ENCODE measurements at places on chromosomes 11 and 22. TPM values are rescaled to one million over a fixed set of nuclear protein-coding genes. Genes with fewer than 3 reads are reported as not detected.

- DNase-seq = no peak
Measured at GRCh38 chr11:122661182-122661945, 5.8 kb downstream of the UBASH3B start.

- no peak for DNase-seq
Measured at GRCh38 chr11:75345455-75346160, 5.9 kb downstream of the ARRB1 start.

- no peak for DNase-seq
Measured at GRCh38 chr22:49398115-49398514, 429.6 kb downstream of the BRD1 start.

The SPON1 gene
- 13.7 TPM for total RNA-seq

- no peak for DNase-seq
Measured at GRCh38 chr11:70871881-70872280, 380.5 kb downstream of the SHANK2 start.

The SLC1A2 gene
- total RNA-seq = 0.44 TPM

The MUC5AC gene
- 0.02 TPM for total RNA-seq

The IFITM10 gene
- total RNA-seq = 1.2 TPM

- no peak for DNase-seq
Measured at GRCh38 chr11:123069908-123070821, 8.2 kb upstream of the HSPA8 start.

- no peak for DNase-seq
Measured at GRCh38 chr22:22928666-22929380, 41.2 kb downstream of the IGLL5 start.

DNA sequence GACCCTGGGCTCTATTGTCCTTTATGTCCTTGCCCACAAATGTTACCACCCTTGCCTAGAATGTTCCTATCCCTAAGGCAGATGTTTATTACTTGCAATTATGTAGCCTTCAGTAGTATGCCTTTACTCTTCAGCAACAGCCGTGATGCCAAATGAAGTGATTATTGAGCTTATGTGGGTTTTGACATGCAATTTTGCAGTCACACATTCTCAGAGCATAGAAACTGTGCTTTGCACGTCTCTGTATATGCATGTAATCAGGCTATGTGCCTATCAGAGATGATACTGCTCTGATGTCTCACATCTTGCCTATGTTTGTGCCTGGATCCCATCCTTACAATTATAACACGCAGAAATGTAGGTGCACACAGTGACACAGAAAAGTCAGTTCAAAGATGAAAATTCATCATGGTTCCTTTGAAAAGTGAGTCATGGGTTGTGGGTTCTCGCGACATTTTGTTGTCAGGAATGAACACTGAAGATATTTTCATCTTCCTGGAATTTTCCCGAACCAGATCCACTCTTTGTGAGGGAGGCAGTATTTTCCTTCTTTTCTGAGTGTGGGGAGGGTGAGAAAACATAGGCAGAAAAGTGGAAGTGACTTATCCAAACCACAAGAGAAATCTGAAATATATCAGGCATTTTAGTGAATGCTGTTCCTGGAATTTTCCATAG lies 81.1 kb downstream of the BMAL1 start:
- no peak for DNase-seq

The GALNT18 gene
- 2.1 TPM for total RNA-seq

DNA sequence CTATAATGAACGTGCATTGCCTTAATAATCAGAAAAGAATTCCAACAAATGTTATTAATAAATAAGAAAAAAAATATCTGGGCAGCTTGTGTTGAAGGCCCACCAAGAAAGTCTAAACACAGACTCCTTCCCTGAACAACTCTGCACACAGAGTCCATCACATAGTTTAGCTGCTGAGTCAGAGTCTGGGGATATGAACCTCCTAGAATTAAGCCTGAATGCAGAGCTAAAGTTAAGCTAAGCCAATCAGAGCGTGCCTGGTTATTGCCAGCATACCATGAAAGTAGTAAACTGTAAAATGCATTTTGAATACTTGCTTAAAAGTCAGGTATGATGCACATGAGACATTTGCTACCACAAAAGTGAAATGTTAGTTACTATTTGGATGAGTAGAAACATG lies 25.6 kb upstream of the TENM4 start:
- DNase-seq = no peak

DNA sequence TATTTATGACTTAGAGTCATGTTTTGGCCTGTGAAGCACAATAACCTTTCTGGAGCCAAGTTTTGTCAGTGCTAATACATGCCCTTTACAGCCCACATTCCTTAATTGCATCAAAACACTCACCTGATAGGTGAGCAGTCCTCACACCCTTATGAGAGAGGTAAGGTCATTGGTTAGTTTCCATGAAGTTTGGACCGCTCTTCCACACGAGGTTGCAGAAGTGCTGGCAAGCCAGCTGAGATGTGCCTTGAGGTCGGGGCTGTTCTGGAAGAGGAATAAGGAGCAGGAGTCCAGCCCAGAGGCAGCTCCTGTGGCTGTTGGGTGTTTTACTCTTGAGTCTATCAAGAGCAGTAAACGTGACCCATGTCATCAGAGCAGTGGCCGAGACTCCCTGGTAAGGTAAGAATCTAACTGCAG lies 76.3 kb downstream of the CYB5R2 start:
- DNase-seq = no peak

GRCh38 chr11:65152122-65152521 lies 17.8 kb upstream of the SYVN1 start:
- DNase-seq = no peak

The OR5P2 gene
- not detected for total RNA-seq

DNA sequence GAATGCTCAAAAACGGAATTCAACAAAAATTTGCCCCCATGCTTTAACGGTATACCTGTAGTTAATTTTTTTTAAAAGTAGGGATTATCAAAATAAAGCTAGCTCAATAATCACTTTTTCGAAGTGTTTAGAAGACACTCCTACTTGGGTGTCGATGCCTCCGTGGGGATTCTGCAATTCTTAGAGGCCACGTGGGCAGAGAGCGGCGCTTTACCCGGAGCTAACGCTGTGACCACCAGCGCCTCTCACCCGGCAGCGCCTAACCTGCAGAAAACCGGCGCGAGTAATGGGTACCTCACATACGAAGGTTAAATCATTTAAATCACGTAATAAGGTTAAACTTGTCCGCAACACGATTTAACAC lies 583 bp downstream of the TAF1D start:
- DNase-seq = no peak

Data from progenitor cell of endocrine pancreas (in vitro differentiated cells).